Activated CD4-positive, alpha-beta T cell treated with anti-CD3 and anti-CD28 coated beads for 24 hours (primary cell): ENCODE measurements at places on chromosomes 3 and 15.

DNA sequence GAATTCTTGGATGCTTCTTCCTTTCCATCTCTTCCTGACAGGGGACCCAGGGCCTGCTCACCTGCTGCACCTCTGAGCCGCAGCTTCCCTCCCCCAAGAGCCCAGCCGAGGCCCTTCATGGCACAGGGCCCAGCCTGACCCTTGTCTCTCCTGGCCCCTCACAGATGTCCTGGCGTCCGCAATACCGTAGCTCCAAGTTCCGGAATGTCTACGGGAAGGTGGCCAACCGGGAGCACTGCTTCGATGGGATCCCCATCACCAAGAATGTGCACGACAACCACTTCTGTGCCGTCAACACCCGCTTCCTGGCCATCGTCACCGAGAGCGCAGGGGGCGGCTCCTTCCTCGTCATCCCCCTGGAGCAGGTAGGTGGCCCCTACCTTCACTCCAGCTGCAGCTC is 66.2 kb downstream of the CORO2B start:
- no peak for DNase-seq

- no peak for DNase-seq
These were observed 115.8 kb upstream of the ARHGEF3 start for GRCh38 chr3:56917361-56918110.

DNA sequence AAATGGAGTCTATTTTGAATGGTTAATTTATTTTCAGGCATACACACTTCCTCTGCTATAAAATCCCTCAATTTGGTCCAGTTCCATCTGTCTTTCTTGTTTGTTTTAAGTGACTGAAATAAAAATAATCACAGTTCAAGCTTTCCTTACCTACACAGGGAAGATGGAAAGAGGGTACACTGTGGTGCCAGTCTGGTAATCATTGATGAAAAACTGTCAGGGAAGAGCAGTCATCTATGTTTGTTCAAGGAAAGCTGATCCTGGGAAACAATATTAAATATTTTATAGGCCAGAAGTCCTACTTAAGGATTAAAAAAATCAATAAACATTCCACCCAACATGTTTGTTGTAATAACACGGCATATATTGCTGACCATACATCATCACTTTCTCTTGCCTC is 115.2 kb upstream of the KCNMB2 start:
- DNase-seq: no peak

DNA sequence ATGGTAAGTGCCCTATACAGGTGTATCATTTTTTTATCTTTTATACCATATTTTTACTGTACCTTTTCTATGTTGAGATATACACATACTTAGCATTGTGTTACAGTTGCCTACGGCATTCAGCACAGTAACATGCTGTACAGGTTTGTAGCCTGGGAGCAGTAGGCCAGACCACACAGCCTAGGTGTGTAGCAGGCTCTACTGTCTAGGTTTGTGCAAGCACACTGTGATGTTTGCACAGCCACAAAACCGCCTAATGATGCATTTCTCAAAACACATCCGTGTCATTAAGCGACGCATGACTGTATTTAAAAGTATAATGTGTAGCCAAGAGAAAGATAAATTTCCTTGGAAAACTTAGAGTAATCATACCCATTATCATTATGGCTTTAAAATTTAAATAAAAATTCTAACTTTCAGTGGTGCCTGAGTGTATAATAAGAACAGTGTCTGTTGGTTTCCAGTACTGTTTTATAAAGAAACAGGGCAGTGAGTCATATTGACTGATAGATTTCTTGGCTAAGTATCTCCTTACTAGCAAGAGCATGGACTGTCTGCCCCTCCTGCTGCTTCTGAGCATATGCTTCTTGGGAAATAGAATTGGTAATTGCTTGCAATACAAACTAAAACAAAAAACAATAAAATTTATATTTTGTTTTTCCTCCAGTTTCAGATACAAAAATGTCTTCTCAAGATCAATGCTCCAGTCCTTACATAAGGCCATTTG is 18.3 kb downstream of the CALML4 start:
- no peak for DNase-seq

DNA sequence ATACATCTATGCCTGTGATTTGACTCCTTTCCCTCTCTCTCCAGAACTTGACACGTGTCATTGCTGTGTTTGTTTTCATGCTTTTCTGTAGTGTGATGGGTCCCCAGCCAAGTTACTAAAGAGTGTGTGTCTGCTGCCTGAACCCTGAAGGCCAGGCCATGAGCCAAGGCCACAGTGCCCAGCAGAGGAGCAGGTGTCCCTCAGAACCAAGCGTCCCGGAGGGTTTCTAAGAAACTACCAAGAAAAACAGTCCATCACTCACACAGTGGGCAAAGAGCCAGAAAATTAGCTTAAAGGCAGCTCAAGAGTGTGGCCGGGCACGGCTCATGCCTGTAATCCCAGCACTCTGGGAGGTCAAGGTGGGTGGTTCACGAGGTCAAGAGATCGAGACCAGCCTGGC is 35.2 kb downstream of the FBXO45 start:
- no peak for DNase-seq

DNA sequence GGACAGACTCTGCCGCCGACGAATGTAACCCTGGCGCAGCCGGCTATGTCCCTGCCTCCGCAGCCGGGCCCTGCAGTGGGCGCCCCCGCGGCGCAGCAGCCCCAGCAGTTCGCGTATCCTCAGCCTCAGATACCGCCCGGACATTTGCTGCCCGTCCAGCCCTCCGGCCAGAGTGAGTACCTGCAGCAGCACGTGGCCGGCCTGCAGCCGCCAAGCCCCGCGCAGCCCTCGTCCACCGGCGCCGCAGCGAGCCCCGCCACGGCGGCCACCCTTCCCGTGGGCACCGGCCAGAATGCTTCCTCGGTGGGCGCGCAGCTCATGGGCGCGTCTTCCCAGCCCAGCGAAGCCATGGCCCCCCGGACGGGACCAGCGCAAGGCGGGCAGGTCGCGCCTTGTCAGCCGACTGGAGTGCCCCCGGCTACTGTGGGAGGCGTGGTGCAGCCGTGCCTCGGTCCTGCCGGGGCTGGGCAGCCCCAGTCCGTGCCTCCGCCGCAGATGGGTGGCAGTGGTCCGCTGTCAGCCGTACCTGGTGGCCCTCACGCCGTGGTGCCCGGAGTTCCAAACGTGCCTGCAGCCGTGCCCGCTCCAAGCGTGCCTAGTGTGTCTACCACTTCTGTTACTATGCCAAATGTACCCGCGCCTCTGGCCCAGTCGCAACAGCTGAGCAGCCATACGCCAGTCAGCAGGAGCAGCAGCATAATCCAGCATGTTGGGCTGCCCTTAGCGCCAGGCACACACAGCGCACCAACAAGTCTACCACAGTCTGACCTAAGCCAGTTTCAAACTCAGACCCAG is 2.4 kb downstream of the TSC22D2 start:
- DNase-seq: no peak

DNA sequence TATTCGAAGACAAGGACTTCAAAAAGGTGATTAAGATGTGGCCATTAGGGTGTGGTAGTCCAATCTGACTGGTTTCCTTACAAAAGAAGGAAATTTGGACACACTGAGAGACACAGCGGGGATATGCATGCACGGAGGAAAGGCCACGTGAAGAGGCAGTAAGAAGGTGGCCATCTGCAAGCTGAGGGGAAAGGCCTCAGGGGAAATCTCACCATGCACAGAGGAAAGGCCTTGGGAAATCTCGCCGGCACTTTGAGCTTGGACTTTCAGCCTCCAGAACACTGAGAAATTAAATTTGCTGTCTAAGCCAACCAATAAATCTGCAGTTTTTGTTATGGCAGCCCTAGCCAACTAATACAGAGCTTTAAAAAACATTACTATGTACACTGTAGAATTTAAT is 78.8 kb downstream of the DLG1 start:
- no peak for DNase-seq

DNA sequence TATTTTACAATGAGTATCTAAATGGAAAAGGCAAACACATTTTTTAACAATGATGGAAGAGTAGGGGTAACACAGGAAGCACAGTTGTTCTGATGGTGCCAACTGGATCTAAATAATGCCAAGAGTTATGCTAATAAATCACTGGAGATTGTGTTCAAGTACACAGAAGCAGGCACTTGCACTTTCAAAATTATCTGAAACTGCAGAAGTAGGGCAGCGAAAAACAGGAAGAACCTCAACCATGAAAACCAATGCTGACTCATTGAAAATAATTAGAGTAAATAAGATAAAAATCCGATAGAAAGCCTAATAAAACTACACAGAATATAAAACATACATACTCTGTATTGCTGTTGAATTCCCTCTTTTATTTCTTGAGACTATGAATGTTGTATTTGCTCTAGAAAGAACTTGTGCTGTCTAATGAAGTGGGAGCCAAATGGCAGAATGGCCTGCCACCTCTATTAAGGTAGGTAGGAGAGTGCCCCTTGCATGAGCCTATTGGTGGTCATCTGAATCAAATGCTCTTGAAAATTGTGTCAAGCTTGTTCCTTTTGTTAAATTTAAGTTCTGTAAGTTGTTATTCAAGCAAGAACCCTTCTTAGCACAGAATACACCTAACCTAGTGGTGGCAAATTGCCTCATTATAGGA is 93.7 kb downstream of the ABI3BP start:
- DNase-seq: no peak

DNA sequence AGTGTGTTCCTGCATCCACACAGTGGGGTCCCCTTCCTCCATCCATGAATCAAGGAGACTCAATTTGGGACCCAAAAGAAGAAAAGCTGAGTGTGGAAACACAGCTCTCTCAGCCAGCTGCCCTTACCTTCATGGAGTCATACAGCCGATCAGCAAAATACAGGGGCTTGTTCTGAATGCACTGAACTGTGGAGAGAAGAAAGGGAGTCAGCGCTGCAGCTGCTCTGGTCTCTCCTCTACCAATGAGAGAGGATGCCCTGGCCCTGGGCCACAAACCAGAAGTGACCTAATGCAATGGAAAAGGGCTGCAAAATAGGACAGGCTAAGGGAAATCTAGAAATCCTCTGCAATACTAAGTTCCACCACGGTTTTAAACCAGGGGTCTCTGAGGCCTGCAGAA is 46.7 kb downstream of the ANXA2 start:
- DNase-seq: no peak

GRCh38 chr3:110749006-110749405 is 322.6 kb upstream of the NECTIN3 start:
- DNase-seq: no peak

DNA sequence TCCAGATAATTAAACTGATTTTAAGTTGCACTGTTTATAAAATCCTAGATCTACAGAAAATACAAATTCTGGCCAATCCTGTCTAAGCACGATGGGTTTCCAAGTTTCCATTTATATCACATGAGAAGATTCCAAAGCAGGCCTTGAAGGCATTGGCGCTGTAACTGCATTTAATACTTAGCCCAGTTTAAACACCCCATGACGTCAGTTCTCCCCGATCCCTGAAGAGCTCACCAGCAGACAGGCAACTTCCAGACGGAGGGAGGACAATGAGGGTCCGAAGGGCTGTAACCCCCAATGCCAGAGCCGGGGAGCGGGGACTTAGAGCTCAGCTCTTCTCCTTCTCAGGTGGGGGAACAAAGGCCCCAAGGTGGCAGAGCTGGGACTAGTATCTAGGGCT is 117.3 kb downstream of the XXYLT1 start:
- no peak for DNase-seq

- DNase-seq: no peak
These were observed 363.2 kb upstream of the NAALADL2 start for GRCh38 chr3:174495928-174496327.
